ENCODE measurements at places on chromosomes 7 and 10.

DNA sequence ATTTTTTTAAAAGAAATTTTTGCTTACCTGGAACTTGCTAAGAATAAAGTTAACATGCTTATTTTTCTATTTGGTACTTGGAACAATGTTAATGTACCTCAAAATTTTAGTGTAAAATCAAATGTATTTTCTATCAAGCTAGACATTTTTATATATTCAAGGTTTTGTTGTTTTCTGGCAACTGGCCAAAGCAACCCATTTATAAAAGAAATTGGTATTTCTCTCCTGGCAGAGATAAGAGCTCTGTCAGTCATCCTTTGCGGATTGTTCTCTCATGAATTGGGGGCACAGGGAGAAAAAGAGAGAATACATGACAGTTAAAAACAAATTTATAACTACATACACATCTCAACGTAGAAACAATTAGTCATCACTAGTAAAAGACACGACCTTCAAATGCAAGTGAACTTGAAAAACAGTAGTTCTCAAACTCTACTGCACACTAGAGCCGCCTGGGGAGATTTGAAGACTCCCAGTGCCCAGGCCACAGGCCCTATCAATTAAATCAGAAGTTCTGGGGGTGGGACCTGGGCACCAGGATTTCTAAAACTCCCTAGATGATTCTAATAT lies 152.4 kb upstream of the LAMB4 start:
- no peak for DNase-seq

- DNase-seq: no peak
These were observed 11.7 kb downstream of the POLL start for GRCh38 chr10:101576211-101576863.

- DNase-seq: no peak
These were observed 438.6 kb upstream of the GALNT17 start for GRCh38 chr7:70693321-70693685.

DNA sequence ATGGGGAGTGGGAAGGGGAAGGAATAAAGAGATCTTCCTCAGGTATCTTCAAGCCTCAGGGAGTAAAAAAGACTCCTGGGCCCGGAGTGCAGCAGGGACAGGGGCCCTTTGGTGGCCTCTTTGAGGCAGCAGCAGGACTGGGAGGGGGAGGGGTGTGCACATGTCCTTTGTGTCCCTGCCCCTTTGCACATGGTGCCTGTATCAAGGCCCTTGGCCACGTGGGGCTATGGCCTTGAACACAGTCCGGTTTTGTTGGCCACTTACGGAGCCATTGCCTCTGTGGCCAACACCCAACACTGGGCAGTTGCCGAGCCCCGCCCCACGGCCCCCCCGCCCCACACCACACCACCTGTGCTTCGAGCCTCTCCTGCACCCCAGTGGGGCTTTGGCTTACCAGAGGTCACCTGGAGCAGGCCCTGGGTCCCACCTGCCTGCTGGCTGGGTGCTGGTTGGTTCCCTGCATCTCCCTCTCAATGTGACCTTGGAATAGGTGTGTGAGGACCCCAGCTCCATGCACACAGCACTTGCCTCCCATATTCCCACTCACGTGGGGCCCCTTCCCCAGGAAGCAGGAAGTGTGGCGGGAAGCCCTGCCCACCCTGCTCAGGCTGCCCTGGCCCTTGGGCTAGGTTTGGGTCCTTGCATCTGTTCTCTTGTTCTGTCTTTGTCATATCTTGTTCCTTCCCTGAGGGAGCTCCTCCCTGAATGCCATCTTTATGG lies 5.4 kb downstream of the SAP25 start:
- DNase-seq: no peak

- DNase-seq: no peak
These were observed 38.3 kb upstream of the VCL start for GRCh38 chr10:73959484-73960243.

Data from iPS-NIHi11 (cell line).